Stimulated activated CD4-positive, alpha-beta T cell treated with anti-CD3 and anti-CD28 coated beads, Interleukin-1b, Interleukin-23, amount 100 ng/mL, for 4 hours (primary cell): ENCODE measurements at places on chromosomes 11 and 22.

DNA sequence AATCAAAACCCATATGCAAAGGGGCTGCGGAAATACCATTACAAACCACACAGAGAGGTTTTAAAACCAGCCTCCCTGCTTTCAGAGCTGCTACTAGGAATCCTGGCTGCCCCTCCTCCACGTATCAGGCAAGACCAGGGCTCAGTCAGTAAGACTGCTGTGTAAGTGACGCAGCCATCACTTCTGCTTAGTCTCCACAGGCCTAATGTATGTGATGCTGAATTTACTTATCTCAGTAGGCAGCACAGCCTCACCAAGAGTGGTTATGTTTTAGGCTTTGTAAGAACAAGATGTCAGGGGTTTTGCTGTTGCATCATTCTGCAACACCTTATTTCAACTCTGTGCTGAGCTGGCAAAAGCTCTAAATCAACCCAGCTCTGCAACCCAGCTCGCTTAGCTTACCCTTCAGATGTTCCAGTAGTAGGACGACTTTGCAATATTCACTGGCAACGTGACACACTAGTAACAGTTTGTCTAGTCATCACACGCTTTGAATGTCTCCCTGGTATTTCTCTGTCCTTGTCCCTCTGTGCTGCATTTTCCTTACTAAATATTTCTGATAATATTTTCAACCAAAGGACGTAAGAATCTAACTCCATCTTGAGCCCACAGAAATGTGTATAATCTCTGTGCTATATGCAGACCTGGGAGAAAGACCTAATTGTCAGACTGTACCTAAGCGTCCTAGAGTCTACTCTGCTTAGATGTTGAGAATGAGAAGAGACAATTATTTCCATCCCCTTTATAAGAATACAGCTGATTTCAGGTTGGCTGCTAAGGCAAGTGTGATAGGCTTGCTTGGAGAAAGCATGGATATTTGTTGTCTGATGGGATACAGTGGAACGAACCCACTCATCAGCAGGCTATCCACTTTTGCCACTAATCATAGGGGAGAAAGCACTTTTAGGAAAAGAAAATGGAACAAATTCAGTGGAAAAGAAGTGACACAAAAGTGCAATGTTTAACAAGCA lies 72.2 kb downstream of the LARGE2 start:
- no peak for DNase-seq

GRCh38 chr22:34429314-34429713 lies 509.0 kb upstream of the LARGE1 start:
- DNase-seq = no peak

DNA sequence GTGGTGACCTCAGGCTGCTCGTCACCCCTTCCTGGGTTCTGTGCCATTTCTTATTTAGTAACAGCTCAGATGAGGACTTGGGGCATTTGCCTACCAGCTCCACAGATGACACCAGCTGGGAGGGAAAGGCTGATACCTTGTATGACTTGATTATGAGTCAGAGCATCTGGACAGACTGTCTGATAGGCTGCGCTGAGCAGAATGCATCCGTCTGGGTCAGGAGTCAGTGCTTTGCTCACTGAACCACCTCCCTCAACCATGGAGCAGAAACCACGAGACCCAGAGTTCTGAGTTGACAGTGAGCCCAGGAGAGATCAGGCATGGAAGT lies 6.8 kb downstream of the ST14 start:
- DNase-seq = no peak

- DNase-seq = no peak
Observed at GRCh38 chr11:132770829-132771530, 761.3 kb downstream of the OPCML start.

- no peak for DNase-seq
Observed at GRCh38 chr22:48885919-48886305, 941.8 kb downstream of the BRD1 start.

DNA sequence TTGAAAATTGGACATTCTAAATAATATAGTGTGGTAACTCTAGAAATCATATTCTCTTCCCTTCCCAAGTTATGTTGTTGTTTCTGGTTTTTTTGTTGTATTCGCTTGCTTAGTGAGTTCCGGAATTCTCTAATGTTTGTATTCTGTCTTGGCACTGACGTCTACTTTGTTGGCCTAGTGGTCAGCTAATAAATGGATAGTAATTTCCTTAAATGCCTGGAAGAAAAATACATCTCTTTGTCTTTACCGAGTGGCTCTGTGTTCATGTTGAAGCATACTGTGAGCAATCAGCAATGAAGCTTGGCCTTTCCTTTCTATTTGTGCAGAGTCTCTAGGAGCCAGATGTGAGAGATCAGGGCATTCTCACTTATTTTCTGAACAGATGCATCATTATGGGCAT lies 1225.7 kb downstream of the JRKL start:
- DNase-seq = no peak
